Hematopoietic multipotent progenitor cell treated with erythropoietin and hydrocortisone succinate and interleukin-3 and kit ligand, for 15 days (in vitro differentiated cells): ENCODE measurements at places on chromosomes 16 and 17.
A peak's percentile ranks its signal among the peaks of the same experiment; 100 is the strongest.

DNA sequence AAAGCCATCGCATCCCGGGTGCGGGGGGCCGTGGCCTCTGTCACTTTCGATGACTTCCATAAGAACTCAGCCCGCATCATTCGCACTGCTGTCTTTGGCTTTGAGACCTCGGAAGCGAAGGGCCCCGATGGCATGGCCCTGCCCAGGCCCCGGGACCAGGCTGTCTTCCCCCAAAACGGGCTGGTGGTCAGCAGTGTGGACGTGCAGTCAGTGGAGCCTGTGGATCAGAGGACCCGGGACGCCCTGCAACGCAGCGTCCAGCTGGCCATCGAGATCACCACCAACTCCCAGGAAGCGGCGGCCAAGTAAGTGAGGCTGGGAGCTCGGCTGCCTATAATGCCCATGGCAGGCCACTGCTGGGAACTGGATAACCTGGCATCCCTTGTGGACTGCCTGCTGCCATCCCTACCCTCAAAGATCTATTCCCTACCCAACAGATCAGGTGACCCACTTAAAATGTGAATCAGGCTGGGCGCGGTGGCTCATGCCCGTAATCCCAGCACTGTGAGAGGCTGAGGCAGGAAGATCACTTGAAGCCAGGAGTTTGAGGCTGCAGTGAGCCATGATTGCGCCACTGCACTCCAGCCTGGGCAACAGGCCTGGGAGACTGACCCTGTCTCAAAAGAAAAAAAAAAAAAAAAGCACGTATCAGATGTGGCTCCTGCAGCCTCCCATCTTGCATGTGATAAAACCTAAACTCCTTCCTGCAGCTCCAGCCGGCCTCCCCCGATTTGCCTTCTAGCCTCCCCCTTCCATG, 18.3 kb downstream of the CDIPT start:
- no peak for DNase-seq

GRCh38 chr17:74957935-74958740, 14.4 kb downstream of the HID1 start:
- DNase-seq: peak; percentile 69

GRCh38 chr17:79137789-79138165, 63.2 kb downstream of the ENGASE start:
- DNase-seq: no peak

DNA sequence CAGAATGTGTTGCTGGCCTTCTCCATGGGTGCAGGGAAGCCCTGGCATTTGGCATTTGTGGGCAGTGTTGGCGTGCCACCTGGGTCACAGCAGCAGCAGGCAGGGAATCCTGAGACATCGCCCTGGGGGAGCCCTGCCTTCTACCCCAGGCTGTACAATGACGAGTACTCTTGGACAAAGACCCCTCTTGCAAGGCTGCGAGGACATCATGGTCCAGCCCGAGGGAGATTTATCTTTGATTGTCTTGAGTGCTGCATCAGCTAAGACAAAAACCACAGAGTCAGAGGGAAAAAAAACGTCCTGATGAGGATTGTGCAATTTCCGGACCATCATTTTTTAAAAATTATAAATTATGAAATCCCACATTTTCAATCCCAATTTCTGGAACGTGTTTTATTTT, 3.7 kb downstream of the CRISPLD2 start:
- DNase-seq: no peak

- no peak for DNase-seq
These were observed 39.3 kb upstream of the AQP8 start for GRCh38 chr16:25177512-25177830.

DNA sequence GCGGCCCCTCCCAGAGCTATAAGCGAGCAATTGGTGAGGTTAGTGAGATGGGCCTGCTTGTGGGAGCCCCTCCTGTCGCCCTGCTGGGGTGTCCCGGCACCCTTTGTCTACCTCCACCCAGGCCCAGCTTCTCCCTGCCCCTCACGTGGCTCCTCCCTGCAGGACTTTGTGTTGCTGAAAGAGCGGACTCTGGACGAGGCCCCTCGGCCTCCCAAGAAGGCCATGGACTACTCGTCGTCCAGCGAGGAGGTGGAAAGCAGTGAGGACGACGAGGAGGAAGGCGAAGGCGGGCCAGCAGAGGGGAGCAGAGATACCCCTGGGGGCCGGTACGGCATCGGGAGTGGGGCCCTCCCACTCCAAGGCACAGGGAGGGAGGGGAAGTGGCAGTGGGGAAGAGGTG, 6.1 kb upstream of the C17orf107 start:
- no peak for DNase-seq

- DNase-seq: no peak
These were observed at the start of gene MMP2 for GRCh38 chr16:55478827-55479429. MMP2 (plus strand) TSS chr16:55479198; CDS start chr16:55479480, 282 bp downstream.

DNA sequence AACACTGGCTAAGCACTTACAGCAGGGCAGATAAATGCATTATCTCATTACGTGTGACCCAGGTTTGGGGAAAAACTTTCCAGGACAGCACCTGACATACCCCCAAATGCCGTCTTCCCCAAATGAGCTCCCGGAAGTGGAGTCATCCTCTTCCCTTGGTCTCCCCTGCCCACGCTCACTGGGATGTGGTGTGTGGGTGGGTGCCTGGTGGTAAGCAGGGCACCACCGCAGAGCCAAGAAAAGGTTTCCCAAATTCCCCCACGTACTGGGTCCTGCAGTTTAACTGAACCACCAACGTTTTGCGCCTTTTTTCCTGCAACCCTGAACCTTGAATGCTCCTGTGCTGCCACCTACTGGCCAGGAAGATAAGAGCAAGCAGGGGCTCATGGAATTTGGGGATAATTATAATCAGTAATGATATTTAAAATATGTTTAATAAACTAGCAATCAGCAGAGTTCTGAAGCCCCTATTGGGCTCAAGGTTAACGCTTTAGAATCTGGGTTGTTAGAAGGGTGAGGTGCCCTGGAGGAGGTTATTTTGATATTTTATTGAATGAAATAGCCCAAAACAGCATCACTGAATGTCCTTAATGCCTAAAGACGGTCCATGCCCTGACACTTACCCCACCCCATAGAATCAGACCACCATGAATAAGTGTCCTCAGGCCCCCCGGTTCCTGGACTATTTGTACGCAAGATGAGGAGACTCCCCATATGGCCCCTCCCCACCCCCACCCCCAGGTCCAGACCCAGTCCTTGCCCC, 8.0 kb downstream of the SPPL2C start:
- peak; percentile 60 for DNase-seq

DNA sequence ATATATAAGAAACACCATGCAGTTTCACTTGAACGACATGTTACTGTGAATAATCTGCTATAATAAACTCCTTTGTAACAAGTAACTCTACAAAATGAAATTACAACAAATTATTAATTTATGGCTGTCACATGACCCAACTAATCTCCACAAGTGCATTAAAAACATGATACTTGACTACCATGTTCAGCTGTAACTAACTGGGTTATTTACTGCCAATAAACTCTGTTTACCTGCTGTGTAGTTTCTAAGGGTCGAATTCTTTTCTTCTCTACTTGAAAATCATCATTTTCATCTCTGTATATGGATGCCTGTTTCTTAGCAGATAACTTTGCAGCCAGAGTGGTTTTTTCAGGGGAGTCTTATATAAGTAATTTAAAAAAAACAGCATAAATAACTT, 14.4 kb downstream of the BRIP1 start:
- DNase-seq: no peak

GRCh38 chr17:41131979-41132378, 8.0 kb upstream of the KRTAP4-12 start:
- DNase-seq: no peak

DNA sequence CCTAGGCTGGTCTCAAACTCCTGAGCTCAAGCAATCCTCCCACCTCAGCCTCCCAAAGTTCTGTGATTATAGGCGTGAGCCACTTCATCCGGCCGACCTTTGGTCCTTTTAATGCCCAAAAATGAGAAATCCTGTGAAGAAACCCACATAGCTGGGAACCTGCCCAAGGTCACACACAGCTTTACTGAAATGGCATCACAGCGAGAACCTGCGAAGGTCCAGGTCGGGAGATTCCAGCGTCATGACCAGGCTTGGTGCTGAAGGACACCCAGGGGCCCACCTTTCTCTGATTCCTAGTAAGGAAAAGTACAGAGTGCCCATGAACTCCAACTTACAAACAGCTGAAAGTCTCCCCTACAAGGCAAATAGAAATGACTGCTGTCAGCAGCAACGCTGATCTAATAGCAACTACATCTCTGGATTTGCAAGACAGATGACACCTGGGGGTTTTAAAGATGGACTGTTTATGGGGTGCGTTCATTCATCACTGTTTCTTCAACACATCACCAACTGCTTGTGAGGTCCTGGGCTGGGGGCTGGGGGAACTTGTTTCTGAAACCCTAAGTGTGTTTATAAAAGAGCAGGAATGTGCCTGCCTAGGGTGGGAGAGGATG, 24.5 kb upstream of the DNAH17 start:
- no peak for DNase-seq

- DNase-seq: no peak
These were observed 23.2 kb downstream of the ZNF213 start for GRCh38 chr16:3158026-3158509.

GRCh38 chr16:77540646-77541045, 105.8 kb upstream of the ADAMTS18 start:
- no peak for DNase-seq

GRCh38 chr16:20928774-20929411, 28.3 kb downstream of the LYRM1 start:
- DNase-seq: no peak

GRCh38 chr16:63066552-63066951, 1030.3 kb upstream of the CDH8 start:
- DNase-seq: no peak

DNA sequence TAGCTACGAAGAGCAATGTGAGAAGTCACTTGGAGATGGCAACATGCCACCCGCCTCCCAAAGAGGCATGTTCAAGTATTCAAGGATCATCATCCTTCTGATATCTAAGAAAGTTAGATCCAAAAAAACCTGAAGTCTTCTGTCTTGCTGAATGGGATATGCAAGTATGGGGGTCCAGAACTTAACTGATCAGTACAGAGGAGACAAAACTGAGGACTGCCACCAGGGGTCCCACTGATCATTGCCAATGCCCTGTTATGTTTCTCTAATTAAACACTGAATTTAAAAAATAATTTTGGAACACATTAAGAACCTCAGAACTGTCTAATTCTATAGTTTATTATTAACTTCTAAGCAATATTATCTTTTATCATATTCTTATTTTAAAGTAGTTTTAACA, 99.7 kb downstream of the CDH8 start:
- DNase-seq: no peak

GRCh38 chr16:3654249-3654991, at the start of gene DNASE1:
DNASE1 (plus strand) TSS chr16:3654691; CDS start chr16:3655374, 683 bp downstream.
- peak; percentile 72 for DNase-seq

DNA sequence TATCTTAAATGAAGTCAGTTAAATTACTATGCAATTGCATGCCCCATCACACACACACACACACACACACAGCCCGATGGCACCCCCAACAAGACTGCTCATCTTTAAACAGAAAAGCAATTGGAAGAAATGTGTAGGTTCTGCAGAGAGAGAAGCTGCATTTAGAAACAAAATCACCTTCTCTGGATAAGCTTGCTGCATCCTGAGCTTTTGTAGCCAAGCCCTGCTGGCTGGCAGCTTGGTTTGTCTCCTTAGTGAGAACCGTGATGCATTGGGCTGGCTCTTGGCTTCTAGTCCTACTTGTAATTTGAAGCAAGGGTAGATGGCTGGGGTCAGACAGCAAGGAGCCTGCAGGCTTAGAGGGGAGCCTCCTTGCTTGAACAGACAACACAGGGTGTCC, 153.8 kb downstream of the SOX9 start:
- DNase-seq: no peak

- DNase-seq: no peak
These were observed 1329.5 kb upstream of the CDH8 start for GRCh38 chr16:63365649-63366304.

DNA sequence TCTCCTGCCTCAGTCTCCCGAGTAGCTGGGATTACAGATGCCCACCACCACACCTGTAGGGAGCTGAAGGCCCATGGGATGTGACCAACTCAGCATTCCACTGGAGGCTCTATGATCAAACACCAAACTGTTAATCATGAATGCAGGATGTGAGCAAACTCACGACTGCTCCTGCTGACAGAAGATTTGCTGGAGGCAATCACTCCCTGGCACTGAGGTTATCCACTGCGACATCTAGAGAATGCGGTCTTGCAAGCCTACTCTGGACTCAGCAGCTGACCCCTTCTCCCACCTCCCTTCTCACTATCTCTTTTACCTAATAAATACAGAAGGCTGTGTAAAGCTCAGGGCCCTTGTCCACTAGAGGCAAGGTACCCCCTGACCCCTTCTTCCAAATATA, 4.9 kb downstream of the TEX14 start:
- DNase-seq: no peak

GRCh38 chr17:20774472-20775135, 195.1 kb downstream of the CDRT15L2 start:
- DNase-seq: no peak

DNA sequence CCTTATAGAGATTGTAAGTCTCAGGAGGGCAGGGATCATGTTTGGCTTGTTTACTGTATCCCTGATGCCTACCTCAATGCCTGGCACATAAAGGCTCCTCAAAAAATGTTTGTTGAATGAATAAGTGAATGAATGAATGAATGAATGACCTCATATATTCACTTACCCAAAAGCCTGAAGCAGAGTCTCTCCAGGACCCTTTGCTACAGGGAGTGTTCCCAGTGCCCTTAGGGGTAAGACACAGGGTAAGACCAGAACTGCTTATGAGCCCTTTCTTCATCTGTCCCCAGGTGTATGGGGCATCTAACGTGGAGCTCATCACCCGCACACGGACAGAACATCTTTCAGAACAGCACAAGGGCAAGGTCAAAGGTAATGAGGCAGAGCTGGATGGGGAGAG, 12.3 kb downstream of the CORO6 start:
- DNase-seq: no peak

DNA sequence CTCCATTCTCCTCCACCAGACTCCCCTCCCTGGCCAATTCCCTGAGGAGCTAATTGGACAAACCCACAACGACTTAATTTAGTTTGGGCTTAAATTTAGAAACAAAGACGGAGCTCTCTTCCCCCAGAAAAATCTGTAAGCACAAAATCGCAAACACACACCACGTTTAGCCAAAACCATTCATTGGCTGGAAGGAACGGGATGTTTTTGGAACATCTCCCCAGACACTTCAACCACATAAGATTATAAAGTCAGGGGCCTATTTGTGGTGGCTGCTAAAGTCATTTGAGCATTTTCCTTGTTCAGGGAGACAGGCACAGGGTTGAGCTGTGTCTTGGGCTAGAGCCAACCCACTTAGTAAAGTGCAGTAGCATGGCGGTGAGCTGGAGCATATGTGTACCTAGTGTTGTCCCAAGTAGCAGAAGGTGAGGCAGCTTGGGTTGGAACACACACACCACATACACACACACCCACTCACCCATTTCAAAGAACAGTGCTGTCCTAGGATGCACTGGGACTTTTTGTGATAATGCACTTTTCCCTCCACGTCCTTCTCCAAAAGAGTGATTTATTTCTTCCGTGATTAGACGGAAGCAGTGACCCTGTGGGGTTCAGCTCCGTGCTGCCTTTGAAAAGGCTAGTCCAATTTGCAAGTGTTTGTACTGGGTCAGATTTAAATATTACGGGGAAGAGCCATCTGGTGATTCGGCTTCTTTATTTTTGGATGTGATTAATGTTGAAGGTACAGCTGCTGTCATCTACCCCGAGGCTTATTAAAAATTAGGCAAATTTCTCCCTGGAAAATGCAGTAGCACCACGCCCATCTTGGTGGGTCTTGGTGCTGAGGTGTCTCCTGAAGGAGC, 32.2 kb downstream of the ELAC2 start:
- DNase-seq: no peak

- DNase-seq: no peak
These were observed 4.5 kb downstream of the NXPH3 start for GRCh38 chr17:49580055-49580721.
